ENCODE measurements at places on chromosomes 3 and 15.
A peak's percentile ranks its signal among the peaks of the same experiment; 100 is the strongest.

DNA sequence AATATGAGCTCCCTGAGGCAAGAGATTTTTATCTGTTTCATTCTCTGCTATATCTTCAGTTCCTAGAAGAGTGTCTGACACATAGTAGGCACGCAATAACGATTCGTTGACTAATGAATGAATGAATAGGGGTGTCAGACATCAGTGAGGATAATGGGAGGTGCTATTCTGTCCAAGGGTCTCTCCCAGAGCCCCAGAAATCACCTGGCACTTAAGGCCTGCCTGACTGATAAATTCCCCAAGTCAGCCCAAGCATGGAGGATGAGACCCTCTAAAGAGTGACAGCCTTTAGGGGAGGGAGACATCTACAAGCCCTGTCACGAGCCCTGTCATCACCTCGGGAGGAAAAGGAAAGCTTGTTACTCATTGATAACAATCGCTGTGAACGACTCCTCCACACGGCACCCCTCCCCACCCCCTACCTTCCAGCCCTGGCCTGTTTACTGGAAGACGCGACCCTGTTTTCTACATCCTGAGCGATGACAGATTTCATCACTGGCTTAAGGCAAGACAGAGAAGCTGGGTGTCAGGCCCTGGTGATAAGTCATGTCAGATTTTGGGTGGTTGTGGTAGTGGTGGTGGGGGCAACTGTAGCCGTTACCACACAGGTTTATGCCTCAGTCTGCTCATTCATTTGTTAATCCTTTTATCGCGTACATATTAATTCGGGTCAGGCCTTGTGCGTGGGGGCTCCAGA lies 23.1 kb downstream of the BHLHE40 start:
- DNase-seq: peak; percentile 62

DNA sequence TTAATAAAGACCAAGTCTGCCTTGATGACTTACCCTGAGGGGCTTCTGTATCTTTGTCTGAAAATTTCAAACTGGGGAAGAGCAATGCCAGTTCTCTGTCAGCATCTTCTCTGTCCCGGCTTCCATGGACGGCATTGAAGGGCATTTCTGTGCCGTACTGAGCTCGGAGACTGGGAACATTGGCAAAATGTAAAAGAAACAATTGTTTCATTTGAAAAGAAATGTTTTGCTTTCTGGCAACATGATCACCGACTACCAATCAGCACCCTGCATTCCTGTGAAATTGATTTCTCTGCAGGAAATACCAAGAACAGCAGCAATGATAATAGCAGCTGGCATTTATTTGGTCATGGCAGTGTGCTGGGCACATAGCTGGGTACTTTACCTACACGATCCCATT lies 26.2 kb downstream of the NME9 start:
- no peak for DNase-seq

DNA sequence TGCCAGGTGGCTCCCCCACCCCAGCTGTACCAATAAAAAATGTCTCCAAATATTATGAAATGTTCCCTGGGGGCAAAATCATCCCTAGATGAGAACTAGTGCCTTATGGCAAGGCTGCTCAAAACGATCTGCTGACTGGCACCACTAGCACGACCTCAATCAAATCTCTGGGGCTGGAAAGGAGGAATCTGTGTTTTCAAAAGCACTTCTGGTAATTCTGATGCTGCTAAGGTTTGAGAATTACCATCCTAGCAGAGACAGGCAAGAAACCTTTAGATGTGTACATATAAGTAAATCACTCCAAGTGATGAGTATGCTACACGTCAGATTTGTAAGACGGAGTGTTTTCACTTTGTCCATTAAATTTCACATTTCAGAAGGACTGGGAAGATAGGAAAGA lies 360.1 kb upstream of the THRB start:
- no peak for DNase-seq

- no peak for DNase-seq
Observed at GRCh38 chr3:158420654-158421396, 150.2 kb upstream of the MLF1 start.

DNA sequence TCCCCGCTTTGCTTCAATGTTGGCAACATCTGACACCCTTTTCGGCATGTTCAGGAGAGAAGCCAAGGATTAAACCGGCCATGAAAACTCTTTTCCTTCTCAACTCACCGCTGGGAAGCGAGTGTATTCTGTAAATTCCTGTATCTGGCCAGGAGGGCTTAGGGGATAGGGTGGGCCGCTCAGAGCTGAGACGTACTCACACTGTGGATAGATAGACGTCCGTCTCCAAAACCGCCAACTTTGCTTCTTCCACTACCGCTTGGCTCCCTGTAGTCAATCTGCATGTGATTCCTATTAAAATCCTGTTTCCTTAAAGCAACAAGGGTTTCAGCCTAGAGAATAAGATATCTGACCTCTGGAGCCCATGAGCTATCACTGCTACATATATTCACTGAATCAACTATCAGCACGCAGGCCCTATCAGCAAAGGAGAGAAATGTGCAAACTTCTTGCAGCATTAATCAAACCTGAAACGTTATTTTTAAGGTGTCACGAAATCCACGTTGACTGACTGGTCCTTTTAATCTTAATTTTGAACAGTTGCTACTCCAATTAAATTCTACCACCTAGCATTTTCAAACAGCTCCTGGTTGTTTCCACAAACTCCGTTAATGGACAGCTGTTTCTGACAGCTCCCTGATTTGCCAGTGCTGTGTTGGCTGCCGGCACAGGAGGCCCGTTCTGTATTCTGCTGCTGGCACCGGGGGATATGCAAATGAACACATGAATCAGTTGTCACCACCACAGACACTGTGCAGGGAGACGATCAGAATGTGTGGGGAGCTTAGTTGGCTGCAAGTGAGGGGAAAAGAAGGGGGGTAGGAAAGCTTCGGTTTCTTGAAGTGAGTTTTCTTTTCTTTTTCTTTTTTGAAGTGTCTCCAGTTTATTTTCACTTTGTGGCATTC lies 438.9 kb upstream of the ARRDC4 start:
- no peak for DNase-seq

DNA sequence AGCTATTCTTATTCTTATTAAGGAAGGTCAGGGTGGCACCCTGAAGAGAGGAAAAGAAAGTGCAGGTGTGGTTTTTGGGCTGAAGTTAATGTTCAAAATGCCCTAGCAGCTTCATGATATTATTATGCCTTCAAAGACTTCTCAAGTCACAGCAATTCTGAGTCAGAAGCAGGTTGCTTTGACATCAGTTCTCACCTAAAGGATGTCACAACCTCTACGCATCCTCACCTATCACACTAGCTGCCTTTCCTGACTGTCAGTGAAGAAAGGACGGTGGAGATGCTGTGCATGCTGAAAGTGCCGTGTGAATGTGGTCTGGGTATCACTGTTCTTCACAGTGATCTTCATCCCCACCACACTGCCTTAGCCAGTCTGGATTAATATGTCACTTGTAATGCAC lies 49.6 kb downstream of the NPTN start:
- DNase-seq: no peak

GRCh38 chr3:50627407-50628051 lies 10.6 kb downstream of the MAPKAPK3 start:
- peak; percentile 19 for DNase-seq

- DNase-seq: no peak
Observed at GRCh38 chr3:134797057-134797740, 2.1 kb downstream of the EPHB1 start.

DNA sequence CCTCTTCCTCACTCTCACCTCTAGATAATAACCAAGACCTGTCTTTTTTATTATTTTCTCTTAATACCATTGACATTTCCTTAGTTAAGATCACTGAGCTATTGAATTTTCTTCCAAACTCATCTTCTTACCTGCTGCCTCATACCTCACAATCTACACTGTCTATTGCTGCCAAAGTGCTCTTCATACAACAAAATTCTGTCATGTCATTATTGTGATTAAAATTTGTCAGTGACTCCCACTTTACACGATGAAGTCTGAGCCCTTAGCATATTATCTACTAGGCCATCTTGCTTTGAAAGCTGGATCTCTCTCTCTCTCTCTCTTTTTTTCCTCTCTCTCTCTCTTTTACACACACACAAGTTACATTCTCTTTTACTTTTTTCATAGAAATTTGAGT lies 73.3 kb downstream of the NSUN3 start:
- DNase-seq: no peak

DNA sequence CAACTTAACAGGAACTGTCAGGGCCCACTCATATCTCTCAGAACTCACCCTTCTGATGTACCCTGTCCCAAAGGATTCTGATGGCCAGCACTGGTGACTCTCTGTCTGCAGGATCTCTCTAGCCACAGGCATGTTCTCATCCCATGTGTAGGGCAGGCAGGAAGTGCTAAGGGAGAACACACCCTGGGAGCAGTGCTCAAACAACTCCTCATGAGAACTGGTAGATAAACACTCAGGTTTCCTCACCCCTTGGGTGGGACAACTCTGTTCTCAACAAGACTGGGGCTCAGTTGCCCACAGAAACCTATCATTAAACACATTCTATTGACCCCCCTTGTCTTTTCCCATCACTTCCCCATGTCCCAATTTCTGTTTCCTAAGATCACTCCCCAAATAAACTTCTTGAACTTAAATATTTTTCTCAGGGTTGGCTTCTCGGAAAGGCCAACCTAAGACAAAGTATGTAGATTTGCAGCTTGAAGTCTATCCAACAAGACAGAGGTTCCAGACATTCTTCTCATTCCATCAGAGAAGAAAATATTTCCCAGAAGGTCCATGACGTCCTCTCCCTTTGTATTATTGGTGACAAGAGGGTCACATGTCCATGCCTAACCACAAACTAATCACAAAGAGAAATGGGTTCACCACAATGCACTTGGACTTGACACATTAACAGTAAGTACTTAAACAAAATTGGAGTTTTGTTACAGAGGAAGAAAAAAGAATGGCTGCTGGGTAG lies 276.6 kb upstream of the GADL1 start:
- no peak for DNase-seq

DNA sequence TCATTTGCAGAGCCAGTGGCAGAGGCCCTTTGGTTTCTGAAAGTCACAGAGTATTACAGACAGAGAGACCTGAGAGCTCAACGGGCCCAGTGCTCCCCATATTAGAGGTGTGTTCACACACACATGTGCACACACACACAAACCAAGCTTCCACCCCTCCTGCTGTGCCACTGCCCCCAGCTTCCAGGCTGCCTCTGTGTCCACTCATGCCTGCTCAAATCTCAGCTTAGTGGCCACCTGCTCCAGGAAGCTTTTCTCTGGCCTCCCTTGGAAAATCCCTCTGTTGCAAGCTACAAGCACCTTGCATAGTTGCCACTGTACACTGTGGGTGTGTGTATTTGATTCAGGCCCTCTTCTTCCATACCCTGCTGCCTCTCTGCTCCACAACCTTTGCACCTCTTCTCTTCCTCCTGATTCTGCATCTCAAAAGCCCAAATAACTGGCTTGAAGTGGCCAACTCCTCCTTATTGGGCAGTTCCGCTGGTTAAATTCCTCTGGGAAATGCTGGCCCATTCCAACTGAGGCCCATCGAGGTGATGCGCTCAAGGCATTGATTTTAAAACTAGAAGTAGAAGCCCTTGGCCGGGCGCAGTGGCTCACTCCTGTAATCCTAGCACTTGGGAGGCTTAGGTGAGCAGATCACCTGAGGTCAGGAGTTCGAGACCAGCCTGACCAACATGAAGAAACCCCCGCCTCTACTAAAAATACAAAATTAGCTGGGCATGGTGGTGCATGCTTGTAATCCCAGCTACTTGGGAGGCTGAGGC lies 23.0 kb downstream of the MESD start:
- DNase-seq: no peak

GRCh38 chr3:13880811-13881156 lies 913 bp upstream of the WNT7A start:
- DNase-seq: no peak

DNA sequence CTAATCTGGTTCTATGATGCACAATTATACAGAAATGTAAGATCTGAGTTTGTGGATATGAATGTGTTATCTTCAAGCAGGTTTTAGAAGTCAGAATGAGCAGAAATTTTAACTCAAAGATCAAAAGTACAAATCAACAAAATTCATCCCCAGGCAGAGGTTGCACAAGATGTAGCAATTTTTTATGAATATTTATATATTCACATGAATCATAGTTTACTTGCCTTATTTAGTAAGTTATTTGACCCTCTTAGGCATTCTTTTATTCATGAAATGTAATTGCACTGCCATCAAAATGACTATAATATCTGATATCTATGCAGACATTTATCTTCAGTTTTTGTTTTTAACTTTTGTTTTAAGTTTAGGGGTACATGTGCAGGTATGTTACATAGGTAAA lies 103.1 kb upstream of the DAZL start:
- DNase-seq: no peak

- DNase-seq: no peak
Observed at GRCh38 chr3:184450547-184450946, 70.7 kb downstream of the CHRD start.

DNA sequence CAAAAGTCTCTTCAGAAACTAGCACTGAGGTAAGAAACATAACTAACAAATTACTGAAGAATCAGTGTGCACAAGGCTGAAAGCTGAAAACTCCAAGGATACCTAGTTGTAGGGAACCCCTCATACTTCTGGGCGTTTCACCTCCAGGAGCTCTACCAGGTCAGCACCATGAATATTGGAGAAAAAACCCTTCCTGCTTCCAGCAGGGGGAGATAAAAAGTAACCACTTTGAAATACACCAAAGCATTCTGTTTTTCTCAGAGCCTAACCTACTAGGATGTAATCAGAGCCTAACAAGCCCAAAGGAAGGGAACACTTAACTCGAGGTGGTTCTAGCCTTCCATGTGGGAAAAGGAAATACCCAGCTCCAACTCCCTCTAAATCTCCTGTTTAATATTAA lies 175.8 kb upstream of the MME start:
- DNase-seq: no peak

GRCh38 chr3:184710870-184711492 lies 883 bp downstream of the MAGEF1 start:
- DNase-seq: no peak

DNA sequence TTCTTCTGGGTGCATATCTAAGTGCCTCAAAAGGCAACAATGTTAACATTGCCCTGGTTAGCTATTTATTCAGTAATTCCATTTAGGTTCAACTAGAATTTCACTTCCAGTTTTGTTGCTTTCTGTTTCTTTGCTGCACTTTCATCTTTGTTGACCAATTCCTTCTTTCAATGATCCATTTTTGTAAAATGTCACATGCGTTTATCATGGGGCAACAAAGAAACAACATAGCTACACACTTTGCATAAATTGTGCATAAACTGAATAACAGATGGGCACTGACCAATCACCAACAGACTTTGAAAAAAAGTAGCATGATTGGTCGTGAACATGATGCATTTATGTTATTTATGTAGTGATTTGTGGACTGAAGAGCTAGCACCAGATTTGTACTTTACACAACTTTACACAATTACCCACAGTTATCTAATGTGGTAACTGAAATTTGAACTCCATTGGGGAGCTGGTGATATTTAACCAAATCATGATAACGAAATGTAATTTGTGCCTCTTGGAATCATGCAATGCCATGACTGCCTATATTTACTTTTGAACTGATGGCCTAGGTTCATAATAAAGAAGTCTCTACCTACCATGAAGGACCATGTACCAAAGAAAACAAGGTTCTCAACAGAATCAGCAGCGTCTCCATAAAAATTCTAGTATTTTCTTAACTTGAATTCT lies 7.1 kb upstream of the CPOX start:
- no peak for DNase-seq

GRCh38 chr15:88400591-88401250 lies 66.5 kb downstream of the MRPL46 start:
- no peak for DNase-seq

Measured in activated CD4-positive, alpha-beta T cell treated with anti-CD3 and anti-CD28 coated beads for 4 hours (primary cell).